Central memory CD8-positive, alpha-beta T cell (primary cell): ENCODE measurements at places on chromosomes 16 and 17.

DNA sequence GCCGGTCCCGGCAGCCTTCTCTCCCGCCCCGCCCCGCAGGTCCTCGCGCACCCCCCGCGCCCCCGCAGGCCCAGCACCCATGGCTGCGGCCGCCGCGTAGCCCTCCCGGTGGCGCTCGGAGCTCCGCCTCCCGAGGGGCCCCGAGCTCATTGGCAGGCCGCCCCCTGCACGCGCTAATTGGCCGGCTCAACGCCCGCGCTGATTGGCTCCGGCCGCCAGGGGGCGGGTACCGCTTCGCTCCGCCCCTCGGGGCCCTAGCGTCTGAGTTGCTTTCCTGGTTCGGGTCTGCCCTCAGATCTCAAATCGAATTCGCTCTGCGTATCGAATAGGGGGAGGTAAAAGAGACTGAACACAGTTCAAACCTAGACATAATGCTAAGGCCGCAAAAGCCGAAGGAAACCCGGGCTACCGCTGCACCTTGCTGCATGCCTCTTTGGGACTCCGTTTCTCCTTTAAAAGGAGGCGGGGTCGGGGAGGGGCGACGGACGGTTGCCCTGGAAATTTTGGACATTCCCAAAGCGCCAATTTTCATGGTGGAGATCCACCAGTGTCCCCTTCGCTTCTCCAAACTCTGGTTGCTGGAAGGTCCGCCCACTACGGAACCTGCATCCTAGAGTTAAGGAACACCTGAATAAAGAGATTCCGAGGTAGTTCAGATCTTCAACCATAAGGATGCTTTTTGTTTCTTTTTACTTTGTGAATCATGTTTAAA is at the start of gene DEXI:
DEXI (minus strand) TSS at position 117 of the 712 bp plus-strand sequence. CDS start 463 bp downstream, outside the sequence.
- DNase-seq = peak; percentile 91

DNA sequence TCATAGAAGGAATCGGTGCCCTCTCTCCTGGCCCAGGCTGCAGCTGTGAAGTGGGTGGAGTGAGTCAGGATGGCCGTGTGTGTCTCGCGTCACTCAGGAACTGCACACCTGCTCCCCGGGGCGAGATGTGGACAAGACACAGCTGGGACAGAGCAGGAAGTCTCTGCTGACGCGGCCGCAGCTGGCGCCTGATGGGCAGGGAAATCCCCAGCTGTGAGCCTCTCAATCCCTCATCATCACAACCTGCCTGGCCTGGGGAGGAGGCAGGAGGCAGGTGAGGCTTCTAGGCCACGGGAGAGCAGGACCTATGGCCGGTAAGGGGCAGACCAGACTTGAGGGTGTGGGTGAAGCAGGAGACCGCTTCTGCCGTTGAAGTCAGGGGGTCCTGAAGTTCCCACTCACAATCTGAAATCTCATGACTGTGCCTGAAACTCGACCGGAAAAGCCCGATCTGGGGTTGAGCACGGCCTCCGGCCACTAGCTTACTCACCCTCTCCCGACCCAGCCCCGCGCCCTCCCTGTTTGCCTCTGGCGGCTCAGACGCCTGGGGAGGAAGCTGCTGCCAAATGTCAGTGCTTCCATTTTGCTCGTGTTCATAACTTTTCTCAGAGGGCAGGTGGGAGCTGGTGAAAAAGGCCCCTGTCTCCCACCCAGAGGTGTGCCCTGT is 1.1 kb upstream of the TRPV3 start:
- DNase-seq = no peak

DNA sequence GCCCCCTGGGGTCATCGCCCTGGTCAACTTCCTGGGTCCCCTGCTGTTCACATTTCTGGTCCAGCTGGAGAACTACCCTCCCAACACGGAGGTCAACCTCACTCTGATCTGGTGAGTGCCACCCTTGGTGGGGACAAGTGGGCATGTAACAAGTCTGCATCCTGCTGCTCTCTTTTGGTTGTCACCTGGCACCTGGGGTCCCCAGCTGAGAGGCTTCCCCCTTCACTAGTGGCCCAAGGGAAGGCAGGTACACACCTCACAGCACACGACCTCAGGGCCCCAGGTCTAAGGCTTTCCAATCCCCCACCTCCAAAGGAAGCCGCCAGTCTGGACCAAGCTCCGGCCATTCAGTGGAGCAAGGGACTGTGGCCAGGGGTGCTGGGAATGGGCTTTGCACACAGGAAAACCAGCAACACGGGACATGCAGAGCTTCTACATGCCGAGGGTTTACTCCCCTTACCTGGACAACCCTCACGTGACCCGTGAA is 4.4 kb downstream of the TMC8 start:
- DNase-seq = no peak

GRCh38 chr16:68037841-68038597 is 14.9 kb downstream of the DUS2 start:
- no peak for DNase-seq

- DNase-seq = no peak
These were observed 24.9 kb downstream of the MXRA7 start for GRCh38 chr17:76685846-76686245.

DNA sequence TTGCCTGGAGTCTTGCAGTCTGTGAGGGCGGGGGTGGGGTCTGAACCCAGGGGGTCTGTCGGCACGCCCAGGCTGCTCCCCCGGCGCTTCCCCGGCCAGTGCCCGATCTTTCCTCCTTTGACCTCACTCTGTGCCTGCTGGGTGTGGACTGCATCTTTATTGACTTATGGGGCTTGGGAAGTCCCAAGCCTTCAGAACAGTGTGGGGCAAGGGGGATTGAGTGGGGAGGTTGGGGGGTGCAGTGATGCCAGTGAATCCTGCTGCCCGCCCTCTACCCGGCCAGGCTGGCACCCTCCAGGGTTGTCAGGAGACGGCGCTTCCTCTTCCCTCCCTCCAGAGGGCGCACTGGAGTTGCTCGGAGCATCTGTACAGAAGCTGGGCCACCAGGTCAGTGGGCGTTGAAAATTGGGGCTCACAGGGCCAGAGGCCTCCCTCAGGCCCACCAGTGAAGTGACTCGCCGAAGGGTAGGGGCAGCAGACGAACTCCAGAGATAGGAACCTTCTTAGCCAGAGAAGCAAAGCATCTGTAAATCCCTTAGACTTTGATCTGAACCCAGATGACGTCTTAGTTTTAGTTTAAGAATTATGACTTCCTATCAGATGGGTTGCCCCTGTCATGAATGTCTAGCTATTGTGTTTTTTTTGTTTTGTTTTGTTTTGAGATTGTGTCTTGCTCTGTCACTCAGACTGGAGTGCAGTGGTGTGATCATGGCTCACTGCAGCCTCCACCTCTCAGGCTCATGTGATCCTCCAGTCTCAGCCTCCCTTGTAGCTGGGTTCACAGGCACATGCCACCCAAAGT is 184.8 kb upstream of the CIBAR2 start:
- peak; percentile 16 for DNase-seq

- DNase-seq = no peak
These were observed 49.2 kb upstream of the ITGA2B start for GRCh38 chr17:44438636-44439035.

DNA sequence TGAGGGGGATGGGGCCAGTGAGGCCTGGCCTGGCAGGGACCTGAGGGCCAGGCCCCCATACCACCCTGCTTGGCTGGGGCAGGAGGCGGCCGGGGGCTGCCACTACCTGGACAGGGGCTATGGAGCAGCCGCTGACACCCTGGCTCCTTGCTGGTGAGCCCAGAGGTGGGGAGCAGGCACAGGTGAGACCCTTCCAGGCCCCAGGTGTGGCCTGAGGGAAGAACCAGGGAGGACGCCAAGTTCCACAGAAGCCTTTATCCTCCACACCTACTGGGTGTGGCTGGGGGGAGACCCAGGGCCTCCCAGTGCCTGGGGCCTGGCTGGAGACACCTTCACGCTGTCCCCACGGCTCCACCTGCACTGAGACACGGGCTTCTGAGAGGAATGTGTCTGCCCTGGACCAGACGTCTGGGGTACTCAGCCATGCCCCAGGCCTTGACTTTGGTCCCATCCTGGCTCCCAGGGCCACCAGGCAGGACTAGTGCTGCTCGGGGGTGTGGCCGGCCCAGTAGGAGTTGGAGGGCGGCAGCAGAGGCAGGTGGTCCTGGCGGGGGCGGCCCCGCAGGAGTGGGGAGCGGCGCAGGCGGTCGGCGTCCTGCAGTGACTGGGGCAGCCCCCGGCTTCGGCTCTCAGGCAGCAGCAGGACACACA is 4.7 kb downstream of the SLC22A31 start:
- no peak for DNase-seq

GRCh38 chr17:3335876-3336275 is 37.7 kb upstream of the OR3A1 start:
- no peak for DNase-seq

DNA sequence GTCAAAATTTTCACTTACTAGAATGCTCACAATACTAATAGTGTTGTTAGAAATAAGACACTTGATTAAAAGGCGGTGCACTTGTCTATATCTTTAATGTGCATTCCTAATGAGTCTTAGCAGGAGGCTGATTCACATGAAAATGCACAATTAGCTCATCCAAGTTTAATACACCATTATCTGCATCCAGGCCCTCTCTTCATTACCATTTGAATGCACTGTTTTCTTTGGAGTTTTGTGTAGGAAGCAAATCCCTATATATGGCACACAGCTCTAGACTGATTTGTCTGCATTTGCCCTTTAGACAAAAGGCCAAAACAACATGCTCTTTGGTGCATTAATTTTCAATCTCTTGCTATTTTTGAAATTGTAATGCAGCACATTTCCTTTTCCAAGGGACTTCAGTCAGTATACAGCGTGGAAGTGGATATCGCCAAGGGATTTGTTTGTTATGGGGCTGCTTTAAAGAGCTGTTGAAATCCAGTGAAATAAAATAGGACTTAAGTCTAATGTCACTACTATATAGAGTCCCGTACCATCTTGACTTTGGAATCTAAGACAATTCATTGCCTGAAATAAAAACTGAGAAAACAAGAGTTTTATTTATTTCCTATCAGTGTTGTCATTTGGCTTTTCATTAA is 257.6 kb upstream of the CPHXL start:
- no peak for DNase-seq

DNA sequence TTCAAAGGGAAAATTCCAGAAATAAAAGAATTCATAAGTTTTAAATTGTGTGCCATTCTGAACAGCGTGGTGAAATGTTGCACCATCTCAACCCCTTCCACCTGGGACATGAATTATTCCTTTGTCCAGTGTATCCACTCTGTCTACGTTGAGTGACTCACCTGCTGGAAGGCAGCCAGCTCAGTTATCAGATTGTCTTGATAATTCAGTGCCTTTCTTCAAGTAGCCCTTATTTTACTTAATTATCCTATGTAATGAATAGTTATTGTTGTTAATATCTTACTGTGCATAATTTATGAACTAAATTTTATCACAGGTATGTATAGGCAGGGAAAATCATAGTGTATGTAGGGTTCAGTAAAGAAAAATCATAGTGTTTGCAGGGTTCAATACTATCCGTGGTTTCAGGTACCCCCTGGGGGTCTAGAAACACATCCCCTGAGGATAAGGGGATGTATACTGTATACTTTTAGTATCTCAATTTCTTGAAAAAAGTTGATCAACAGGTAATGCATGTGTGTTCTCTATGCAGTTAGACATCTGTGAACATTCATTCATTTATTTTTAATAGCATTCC is 7.7 kb upstream of the PCTP start:
- no peak for DNase-seq

DNA sequence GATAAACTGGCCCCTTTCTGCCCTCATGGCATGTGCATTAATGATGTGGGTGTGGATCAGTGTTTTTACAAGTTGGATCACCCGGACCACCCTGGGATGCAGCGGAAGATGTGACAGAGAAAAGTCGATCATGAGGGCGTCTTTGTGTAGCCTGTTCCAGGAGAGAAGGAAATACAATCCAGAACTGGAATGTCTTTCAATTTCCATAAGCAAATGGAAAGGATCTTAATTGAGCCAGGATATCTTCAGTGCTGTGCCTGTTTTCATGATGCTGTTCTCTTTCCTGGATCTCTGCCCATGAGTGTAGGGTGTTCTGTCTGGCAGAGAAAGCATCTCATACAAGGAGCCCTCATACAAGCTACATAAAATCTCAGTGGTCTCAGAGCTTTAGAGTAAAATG is 481.4 kb downstream of the XYLT1 start:
- no peak for DNase-seq

- no peak for DNase-seq
These were observed 126.1 kb downstream of the PITPNC1 start for GRCh38 chr17:67503184-67503583.

DNA sequence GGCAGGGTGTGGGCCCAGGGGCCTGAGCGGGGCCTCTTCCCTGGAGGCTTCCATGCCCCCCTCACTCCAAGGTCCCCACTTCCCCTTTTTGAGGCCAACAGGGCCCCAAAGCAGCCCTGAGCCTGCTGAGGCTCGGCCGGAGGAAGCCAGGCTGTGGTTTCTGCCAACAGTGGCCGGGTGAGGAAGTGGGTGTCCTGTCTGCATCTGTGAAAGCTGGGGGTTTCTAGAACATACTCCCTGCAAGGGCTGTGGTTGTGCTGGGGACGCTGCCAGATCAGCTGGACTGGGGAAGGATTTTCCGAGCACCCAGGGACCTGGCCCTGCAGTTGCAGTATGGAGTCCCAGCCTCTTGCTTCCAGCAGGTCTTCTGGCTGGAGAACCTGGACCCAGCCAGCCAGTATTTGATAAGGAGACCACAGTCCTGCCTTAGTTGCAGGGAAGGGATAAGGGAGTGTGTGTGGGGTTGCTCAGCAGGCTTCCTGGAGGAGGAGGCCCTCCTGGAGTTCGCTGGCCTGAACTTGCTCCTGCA is 15.7 kb downstream of the ADCY7 start:
- peak; percentile 72 for DNase-seq

DNA sequence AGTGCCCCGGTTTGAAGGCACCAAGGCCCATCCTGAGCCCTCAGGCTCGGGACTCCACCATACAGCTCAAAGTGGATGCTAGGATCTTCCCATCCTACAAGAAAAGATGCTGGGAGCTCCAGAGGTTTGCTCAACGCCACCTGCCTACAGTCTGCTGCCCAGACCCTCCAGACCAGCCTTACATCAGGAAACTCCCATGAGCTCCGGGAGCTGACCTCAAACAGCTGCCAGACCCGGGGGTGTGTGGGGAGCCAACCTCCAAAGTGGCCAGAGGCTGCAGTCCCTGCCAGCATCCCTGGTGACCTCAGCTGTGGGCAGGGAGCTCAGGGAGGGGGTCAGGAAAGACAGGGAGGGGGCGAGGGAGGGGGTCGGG is 43.8 kb downstream of the C16orf82 start:
- no peak for DNase-seq

DNA sequence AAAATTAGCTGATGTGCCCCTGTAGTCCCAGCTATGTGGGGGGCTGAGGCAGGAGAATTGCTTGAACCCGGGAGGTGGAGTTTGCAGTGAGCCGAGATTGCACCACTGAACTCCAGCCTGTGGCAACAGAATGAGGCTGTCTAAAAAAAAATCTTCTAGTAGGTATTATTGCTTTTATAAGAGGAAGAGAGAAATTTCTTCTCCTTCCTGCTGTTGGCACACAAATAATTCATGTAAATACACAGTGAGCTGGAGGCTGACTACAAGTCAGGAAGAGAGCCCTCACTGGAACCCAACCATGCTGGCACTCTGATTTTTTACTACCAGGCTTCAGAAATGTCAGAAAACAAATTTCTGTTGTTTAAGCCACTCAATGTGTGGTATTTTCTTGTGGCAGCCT is 6.7 kb downstream of the PRDM7 start:
- no peak for DNase-seq
